Osteocyte (in vitro differentiated cells): ENCODE measurements at places on chromosomes 1 and 21. TPM values are rescaled to one million over a fixed set of nuclear protein-coding genes. Genes with fewer than 3 reads are reported as not detected.

The EPHA10 gene
- total RNA-seq: not detected in 2 replicates

GRCh38 chr1:65259816-65260215 lies 49.5 kb upstream of the DNAJC6 start:
- no peak for DNase-seq

DNA sequence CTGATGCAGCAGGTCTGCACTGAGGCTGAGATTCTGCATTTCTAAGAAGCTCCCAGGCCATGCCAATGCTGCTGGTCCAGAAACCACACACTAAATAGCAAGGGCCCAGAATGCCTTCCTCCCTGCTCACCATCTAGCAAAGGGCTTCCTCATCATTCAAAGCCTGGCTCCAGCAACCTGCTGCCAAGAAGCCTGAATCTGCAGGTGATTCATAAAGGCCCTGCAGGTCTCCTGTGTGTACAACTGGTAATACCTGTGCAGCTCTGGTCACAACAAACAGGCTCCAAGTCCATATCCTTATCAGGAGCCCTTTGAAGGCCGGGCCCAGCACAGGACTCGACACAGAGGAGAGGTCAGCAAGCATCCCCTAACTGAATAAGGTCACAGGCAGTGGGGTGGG lies 26.7 kb downstream of the GLIS1 start:
- no peak for DNase-seq

DNA sequence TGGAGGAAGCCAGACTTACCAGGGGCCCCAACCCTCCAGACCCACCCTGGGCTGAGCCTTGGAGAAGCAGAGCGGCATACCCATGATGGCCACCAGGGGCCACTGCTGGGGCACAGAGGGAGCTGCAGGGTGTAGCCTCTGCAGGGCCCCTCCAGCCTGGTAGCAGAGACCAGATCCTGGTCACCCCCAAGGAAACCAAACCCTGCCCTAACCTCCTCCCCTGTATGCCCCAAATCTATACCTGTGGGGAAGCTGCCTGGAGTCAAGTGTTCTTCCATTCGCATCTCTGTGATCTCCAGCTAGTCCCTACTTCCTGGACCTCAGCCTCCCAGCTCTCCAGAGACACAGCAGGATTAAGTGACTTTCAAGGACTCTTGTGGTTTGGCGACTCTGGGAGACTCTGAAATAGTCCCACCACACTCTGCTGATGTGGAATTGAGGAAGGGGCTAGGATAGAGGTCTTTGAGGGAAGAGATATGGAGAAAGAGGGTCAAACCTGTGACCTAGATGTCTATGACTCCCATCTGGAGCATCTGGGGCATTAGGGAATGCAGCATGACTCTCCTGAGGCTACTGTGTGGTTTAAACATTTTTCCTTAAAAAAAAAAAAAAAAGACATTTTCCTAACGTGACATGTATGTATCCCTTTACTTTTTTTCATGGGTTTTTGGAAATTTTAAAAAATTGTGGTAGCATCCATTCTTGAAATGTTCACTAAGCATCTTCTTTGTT lies 119.2 kb upstream of the IPO9 start:
- DNase-seq: peak; percentile 91

The OLFML3 gene
- total RNA-seq: 36.5 and 37.0 TPM in 2 replicates

GRCh38 chr1:167118188-167118587 lies 24.3 kb downstream of the STYXL2 start:
- DNase-seq: no peak

GRCh38 chr1:228338521-228339051 lies 68.0 kb downstream of the TRIM11 start:
- DNase-seq: peak; percentile 82

The TESK2 gene
- total RNA-seq: 2.7 and 4.1 TPM in 2 replicates

- peak; percentile 68 for DNase-seq
These were observed 47.9 kb downstream of the NPHP4 start for GRCh38 chr1:5944154-5944842.

- no peak for DNase-seq
These were observed 66.1 kb downstream of the EPS15 start for GRCh38 chr1:51453010-51453409.
